ENCODE measurements at places on chromosomes 3 and 15.

DNA sequence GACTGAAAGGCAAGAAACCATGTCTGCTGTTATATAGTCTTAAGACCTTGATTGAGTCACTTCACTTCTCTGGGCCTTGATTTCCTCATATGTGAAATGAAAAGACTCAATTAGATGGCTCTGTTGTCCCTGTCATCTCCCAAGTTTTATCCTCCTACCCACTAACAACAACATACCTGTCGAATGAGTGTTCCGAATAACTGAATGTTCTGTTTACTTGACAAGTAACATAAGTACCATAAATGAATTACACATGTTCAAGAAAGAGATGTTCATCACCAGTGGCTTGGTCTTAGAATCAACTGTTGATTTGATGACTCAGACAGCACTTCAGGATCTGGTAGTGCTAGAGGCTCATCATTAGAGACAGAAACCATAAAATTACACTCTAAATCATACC lies 311.7 kb downstream of the VPS13C start:
- DNase-seq, result no peak

DNA sequence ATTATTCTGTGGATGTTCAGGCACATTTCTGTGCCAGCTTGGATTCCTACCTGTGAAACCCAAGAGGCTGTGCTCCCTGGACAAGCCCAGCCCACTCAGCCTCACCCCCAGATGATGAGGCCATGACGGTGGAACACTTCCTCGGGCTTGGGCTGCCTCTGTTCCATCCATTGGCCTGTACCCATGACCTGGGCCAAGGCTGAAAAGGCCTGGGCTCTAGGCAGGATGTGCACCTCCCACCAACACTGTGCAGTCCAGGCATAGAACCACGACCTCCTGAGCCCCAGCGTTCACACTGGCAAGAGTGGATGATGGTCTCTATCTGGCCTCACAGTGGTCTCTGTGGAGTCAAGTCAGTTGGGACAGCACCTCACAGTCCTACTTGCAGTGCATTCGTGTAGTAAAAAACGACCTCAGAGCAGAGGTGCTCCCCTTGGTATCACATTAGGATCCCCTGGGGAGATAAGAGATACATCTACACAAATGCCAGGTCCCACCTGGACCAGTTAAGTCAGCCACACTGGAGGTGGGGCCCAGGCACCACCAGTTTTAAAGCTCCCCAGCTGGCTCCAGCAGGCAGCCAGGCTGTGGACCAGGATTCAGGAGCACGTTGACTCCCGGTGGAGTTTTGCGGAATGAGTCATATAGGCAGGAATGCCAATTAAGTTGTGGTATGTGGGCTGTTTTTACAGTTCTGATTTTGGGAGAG lies 39.0 kb upstream of the IGF1R start:
- DNase-seq, result no peak

DNA sequence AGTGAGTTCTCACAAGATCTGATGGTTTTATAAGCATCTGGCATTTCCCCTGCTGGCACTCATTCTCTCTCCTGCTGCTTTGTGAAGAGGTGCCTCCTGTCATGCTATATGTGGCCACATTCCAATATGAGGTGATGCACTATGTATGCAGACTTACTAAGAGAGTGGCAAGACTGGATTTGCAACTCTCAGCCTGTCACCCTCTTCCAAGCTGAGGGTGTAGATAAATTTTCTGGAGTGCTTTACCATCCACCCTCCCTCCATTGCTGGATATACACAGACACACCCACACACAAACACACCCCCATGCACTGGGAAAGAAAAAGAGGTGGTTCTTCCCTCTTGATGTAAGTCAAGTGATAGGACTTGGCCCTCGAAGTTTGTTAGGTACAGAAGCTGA lies 30.2 kb upstream of the CHMP2B start:
- no peak for DNase-seq

DNA sequence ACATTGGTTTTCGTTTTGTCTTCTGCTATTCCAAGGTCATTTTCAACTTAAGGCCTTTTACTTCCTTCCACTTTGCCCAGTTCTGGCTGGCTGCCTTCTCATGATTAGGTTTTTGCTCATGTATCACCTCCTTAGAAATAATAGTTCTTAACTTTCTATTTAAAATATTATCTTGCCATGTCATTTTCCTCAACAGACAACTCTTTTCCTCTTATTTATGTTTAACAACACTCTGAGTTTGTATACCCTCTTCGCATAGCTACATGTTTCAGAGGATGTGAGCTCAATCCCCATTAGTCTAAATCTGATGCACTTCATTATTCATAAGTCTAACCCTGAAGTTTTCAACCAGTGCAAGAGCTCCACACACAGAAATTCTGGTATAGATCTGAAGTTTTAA lies 299.1 kb downstream of the BCHE start:
- no peak for DNase-seq

DNA sequence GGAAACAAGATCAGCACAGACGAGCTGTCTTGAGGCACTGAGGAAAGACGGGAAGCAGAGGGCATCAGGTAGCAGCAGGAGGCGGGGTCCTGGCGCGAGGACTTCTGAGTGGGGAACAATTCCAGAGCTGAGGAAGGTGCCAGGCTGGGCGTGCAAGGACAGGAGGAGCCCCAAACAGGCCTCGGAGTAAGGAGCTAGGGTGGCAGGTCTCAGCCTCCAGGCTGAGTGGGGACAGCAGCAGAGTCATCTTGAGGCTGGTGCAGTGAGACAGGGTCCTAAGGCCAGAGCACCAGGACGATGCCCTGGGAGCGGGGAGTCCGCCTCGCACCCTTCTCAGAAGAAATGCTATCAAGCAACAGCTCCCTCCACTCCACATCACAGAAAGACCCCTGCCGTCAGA lies 78.4 kb downstream of the PCSK6 start:
- no peak for DNase-seq
